GM23248 (cell line): ENCODE measurements at places on chromosomes 6 and 20. TPM values are rescaled to one million over a fixed set of nuclear protein-coding genes. Genes with fewer than 3 reads are reported as not detected.

DNA sequence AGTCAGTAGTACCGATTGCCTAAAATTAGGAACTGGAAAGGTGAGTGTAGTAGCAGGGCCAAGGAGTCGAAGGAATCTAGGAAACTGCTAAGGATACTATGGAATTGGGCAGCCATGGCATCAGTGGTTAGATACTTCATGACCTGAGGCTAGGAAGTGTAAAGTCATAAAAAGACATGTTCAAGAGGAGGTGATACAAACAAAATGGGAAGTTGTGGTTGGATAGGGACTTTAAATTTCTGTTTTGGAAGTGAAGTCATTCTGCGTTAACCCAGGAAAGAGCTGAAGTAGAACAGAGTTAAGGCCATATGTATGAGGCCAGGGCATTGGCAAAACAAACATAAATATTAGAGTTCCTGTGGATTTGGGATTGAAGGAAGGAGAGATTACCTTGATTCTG is 88.6 kb upstream of the TMEM181 start:
- H3K4me3 ChIP-seq, result no peak overlapping the region
- no peaks in the 10 kb centered on the region for H3K27me3 ChIP-seq
- DNase-seq, result no peak

- peaks cover 20% of the 10 kb centered on the region for H3K4me1 ChIP-seq
- H3K27ac ChIP-seq, result no peak overlapping the region
- no peaks in the 10 kb centered on the region for H3K36me3 ChIP-seq
- no peak overlapping the region for H3K4me3 ChIP-seq
- no peaks in the 10 kb centered on the region for H3K27me3 ChIP-seq
- no peak for DNase-seq
Observed at GRCh38 chr6:41707565-41708200, 27.7 kb downstream of the TFEB start.

Gene BHLHE23
- not detected in 2 replicates for total RNA-seq

DNA sequence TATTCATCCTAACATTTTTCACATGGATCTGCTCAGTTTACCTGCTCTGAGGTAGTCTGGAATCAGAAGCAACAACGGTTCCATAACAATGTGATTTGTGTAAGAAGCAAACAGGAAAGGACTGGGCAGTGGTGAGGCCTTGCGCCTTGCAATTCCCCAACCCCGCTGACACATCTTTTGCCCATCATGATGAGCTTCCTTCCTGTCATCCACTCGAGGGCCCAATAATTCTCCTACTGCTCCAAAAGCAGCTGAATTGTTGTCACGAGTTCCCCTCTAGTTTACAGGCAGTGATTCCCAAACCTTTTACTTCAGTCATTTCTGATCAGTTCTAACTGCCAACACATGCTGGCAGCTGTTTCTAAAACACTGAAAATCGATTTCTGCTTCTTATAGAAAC is 22.9 kb downstream of the STX7 start:
- H3K4me3 ChIP-seq, result peak overlapping the region; percentile 60
- no peaks in the 10 kb centered on the region for H3K27me3 ChIP-seq
- H3K4me1 ChIP-seq, result peaks cover 30% of the 10 kb centered on the region
- H3K27ac ChIP-seq, result peak overlapping the region; percentile 91
- H3K36me3 ChIP-seq, result peaks cover 16% of the 10 kb centered on the region; the same call in 1 of the 2 replicates
- DNase-seq, result peak; percentile 90

DNA sequence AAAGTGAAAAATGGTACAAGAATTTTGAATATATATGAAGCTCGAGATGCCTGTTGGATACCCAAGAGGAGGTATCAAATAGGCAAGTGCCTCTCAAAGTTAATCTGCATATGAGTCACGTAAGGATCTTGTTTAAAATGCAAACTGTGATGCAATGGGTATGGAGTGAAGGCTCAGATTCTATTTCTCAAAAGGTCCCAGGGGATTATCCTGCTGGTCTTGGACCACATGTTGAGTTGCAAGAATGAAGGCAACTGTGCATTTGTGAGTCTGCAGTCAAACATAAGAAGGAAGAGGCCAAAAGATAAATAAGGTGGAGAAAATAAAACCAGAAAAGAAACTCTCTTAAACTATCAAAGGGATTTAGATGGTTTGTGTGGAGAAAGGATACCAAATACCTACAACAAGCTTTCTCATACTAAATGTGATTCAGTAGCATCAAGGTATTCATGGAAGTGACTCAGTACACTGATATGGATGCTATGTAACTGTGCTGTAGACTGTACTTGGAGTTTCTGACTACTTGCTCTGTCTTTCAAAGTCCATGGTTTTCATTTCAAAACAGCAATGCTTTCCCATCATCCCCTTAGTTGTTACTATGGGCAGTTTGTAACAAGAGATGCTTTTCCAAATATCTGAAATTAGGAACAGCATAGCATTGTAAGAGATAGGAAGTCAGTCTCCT is 106.3 kb downstream of the GFRAL start:
- H3K27me3 ChIP-seq, result peaks cover 12% of the 10 kb centered on the region; the same call in 1 of the 2 replicates
- H3K36me3 ChIP-seq, result no peaks in the 10 kb centered on the region
- peak; percentile 50 for DNase-seq
- H3K4me1 ChIP-seq, result peaks cover 7% of the 10 kb centered on the region; the same call in 1 of the 2 replicates
- no peak overlapping the region for H3K4me3 ChIP-seq
- H3K27ac ChIP-seq, result no peak overlapping the region
